Sigmoid colon (tissue), 7 donors: ENCODE measurements at places on chromosomes 13 and 19. TPM values are rescaled to one million over a fixed set of nuclear protein-coding genes. Genes with fewer than 3 reads are reported as not detected.

ANKRD24 gene
- 0.99 TPM for total RNA-seq

ZNF569 gene
- 5.4 TPM for total RNA-seq

PLPP2 gene
- 3.6 TPM for total RNA-seq

ZNF835 gene
- 2.8 TPM for total RNA-seq

NTN5 gene
- total RNA-seq: not detected

ATP4B gene
- total RNA-seq: not detected

SKA3 gene
- total RNA-seq: 0.95 TPM

SYDE1 gene
- total RNA-seq: 35.3 TPM

LIG4 gene
- 11.4 TPM for total RNA-seq

ADPRHL1 gene
- total RNA-seq: 2.3 TPM

- DNase-seq: no peak
Observed at GRCh38 chr13:34767778-34768177, 174.3 kb upstream of the NBEA start.

DNA sequence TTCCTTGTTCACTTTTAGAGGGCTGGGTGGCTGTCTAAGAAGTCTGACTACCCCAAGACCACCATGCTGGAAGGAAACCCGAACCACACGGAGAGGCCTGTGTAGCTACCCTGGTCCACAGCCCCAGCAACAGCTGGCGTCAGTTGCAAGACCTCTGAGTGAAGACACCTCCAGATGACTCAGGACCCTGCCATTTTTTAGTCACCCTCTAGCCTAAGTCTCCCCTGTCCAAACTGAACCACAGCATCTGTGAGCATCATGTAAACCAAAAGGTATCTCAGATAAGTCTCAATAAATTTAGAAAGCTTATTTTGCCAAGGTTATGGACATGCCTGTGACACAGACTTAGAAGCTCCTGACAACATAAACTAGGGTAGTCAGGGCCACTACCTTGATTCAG lies 2.2 kb upstream of the SYDE1 start:
- DNase-seq: no peak

DNA sequence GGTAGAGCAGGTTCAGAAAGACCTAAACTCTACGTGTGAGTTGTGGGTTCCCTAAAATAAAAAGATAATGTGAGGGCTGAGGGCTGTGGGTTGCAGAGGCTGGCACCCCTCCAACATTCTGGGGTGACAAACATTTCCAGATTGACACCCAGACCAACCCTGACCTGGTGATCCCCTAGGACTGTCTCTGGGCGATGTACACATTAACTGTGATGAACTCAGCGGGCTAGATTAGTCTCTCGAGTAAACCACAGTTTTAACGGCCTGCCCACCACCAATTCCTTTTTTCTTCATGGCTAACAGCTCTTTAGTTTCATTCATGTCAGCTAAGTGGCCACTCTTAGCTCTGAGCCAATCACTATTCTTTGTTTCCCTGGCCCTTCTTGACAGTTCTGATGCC lies 24.8 kb downstream of the SIAH3 start:
- DNase-seq: no peak

DNA sequence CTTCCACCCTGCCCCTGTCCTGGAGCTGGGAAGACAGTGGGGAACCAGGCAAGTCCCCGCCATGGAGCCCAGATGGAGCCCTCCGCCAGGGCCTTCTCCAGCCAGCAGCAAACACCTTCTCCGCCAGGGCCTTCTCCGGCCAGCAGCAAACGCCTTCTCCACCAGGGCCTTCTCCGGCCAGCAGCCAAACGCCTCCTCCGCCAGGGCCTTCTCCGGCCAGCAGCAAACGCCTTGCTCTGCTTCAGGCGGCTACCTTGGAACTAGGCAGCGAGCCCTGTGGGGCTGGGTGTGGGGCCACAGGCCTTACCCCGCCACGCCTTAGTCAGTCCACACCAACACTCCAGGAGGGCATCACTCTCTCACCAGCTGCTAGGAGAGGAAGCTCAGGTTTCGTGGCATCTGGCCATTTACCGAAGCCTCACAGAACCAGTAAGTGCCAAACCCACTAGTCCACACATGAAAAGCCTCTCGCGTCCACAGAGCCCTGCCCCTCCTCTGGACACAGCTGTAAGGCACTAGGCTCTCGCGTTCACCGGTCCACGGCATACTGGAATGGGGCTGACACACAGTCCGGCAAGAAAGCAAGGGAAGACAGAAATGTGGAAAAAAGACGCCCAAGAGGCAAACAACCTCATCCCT lies 41.0 kb downstream of the MLLT1 start:
- no peak for DNase-seq

- DNase-seq: no peak
Observed at GRCh38 chr13:51297556-51297955, 41.9 kb upstream of the SERPINE3 start.

- DNase-seq: no peak
Observed at GRCh38 chr13:34805347-34805746, 136.7 kb upstream of the NBEA start.

DNA sequence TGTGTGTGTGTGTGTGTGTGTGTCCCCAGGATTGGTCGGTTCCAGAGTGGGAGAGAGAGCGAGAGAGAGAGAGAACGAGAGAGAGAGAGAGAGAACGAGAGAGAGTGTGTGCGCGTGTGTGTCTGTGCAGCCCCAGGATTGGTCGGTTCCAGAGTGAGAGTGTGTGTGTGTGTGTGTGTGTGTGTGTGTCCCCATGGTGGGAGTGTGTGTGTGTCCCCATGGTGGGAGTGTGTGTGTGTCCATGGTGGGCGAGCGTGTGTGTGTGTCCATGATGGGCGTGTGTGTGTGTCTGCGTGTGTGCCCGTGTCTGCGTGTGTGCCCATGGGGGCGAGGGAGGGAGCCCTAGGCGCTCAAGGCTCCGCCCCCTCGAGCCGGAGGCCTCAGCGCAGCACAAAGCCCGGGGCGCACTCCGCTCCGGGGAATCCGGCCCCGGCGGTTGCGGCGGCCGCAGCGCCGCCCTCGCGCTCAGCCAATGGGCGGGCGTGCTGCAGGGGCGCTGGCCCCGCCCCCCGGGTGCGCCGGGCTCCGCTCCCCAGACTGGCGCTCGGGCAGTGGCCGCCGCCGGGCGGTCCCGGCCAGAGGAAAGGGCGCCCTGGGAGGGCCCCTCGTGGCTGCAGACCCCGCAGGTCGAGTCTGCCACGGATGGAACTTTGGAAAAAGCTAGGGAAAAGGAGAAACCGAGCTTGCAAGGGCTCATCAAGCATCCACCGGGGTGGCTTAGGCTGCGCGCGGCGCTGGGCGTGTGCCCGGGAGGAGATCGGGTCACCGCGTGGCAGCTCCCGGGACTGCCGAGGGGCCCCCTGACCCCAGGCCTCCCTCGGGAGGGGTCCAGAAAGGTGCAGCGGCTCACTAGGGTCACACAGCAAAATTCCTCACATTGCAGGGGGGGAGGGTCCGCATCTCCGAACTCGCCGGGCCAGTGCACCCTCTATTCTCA lies 96.2 kb downstream of the INSR start:
- DNase-seq: peak; percentile 97

DNA sequence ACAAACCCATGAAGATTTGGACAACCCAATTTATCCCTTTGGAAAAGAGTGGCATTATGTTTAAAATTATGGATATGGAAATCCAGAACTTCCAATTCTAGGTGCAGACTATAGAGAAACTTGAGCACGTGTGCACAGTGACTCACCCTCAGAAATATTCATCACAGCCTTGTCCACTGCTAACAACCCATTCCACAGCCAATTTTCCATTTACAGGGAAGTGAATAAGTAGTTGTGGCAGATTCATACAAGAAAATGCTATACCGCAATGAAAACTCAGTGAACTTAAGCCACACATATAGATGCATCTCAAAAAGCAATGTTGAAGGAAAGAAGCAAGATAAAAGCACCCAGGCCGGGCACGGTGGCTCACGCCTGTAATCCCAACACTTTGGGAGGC lies 133.3 kb downstream of the USP12 start:
- no peak for DNase-seq

DNA sequence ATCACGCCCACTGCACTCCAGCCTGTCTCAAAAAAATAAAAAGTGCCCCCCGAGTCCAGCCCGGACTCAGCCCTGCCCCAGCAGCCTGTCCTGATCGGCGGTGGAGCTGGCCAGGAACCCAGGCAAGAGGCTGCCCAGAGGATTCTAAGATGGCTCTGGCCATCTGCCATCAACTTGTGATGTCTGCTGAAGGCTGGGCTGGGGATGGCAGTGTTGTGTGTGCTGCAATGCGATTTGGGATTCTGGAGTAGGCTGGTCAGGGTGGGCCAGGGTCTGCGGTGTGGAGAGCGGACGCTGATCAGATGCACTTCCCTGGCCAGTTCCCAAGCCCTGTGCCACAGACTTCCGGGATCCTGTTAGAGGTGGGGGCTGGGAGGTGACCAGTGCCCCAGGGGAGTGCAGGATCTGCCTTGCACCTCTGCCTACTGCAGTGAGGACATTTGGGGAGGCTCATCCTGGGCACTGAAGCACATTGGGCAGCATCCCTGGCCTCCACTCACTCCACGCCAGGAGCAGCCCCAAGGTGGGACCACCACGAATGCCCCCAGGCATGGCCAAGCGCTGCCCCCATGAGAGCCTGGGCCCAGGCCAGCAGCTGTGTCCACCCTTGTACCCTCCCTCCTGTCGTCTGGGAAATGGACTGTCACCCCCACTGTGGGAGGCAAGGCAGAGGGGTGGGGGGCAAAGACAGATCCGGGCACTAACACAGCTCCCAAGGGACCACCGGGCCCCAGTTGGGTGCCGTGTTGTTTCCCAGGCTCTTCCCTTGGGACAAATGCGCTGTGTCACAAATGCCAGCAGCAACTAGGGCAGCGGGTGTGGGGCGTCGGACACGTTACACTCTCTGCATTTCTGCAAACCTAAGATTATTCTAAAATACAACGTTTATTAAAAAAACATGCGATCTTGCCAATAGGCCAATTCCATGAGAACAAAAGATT lies 3.4 kb upstream of the TBXA2R start:
- no peak for DNase-seq

GRCh38 chr13:21739771-21740170 lies 68.9 kb downstream of the FGF9 start:
- no peak for DNase-seq

DNA sequence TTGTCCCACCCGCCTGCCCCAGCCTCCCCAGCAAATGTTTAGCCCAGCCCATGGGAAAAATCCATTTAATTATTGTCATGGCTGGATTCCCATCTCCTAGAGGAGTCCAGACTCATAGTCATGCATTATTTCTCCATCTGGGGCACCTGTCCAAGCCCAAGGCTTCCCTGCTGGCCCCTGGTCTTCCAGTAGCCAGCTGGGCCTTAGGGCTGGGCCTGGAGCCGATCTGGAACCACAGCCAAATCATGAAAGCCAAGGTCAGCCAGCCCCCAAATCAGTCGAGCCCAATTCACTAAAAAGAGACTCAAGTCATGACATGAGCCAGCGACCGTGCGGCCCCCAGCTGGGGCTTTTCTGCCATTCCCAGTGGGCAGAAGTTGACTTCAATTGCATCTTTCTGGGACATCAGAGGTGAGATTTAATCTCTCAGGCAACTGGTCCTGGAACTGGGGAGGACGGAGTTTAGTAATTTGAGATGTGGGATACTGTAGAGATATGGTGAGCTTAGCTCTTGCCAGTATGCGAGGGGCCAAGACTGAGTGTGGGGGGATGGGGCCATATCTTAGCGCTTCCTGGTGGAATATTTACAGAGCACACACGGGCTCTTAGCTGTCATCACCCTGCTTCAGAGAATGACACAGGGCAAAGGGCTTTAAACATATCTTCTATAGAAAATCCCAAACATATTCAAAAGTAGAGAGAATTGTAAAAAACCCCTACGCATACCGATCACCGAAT lies 9.4 kb upstream of the PGLYRP2 start:
- no peak for DNase-seq

DNA sequence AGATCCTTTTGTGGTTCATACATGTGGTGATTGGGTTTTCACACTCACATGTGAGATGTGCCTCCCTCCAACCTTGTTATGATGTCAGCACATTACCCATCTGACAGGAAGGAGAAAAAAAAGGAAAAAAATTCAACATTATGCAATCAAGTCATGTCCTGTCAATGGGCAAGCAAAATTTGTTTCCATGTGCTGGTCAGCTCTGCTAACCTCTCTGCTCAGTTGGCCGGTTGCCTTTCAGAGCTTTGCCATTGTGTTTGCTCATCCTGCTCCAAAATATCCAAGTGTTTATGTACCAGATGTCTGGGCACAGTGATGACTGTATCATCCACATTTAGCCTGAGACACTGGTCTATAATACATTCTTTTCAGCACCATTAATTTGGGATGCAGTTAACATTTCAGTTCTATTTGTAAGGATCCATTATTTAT lies 27.0 kb upstream of the METTL21C start:
- no peak for DNase-seq

- no peak for DNase-seq
Observed at GRCh38 chr19:13639342-13639929, 124.9 kb upstream of the MRI1 start.

DNA sequence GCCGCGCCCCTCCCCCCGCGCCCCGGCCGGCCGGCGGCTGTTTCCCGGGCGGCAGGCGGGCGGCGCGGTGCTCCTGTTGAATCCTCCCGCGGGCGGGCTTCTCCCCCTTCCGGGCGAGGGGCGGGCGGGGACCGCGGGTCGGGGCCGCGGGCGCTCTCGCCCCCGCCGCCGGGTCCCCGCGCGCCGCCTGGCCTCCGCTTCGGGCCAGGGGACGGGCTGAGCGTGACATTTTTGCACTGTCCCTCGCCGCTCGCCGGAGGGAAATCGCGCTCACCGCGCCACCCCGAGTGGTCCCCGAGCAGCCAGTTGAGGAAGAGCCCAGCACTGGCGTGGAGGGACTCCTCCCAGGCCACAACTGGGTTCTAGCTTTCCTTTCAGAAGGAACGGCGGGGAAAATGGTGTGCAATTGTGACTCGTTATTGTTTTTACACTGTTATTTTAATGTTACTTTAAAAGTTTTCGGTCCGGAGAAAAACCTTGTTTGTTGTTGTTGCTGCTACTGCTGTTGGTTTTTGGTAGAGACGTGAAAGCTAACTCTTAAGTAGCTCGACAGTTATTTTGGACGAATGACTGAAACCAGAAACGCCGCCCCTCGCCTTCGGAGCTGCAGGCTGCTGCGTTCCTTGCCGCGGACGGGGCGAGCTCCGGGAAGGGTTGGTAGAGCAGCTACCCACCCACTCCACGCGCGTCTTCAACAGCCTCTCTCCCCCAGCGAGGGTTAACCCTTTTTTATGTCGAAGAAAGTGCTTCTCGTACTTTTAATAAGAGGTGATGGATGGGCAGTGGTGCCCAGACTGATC lies 959 bp downstream of the PDS5B start:
- peak; percentile 89 for DNase-seq

GRCh38 chr19:39873385-39873784 lies 27.2 kb upstream of the FBL start:
- DNase-seq: no peak

- peak; percentile 96 for DNase-seq
Observed at GRCh38 chr19:12782424-12783290, 7.3 kb upstream of the HOOK2 start.

- peak; percentile 76 for DNase-seq
Observed at GRCh38 chr19:19105365-19106055, 32.8 kb downstream of the TMEM161A start.

GRCh38 chr19:16726916-16727315 lies 7.3 kb downstream of the NWD1 start:
- no peak for DNase-seq

- DNase-seq: no peak
Observed at GRCh38 chr13:45207319-45207718, 6.5 kb upstream of the KCTD4 start.

- DNase-seq: no peak
Observed at GRCh38 chr13:59747529-59747928, 416.2 kb downstream of the DIAPH3 start.
